ENCODE measurements at places on chromosomes 13 and 19. TPM values are rescaled to one million over a fixed set of nuclear protein-coding genes. Genes with fewer than 3 reads are reported as not detected.
A peak's percentile ranks its signal among the peaks of the same experiment; 100 is the strongest.

GRCh38 chr13:69391756-69392155, 715.9 kb upstream of the ATXN8OS start:
- DNase-seq = no peak

Gene NALCN
- 1.8 TPM for total RNA-seq

DNA sequence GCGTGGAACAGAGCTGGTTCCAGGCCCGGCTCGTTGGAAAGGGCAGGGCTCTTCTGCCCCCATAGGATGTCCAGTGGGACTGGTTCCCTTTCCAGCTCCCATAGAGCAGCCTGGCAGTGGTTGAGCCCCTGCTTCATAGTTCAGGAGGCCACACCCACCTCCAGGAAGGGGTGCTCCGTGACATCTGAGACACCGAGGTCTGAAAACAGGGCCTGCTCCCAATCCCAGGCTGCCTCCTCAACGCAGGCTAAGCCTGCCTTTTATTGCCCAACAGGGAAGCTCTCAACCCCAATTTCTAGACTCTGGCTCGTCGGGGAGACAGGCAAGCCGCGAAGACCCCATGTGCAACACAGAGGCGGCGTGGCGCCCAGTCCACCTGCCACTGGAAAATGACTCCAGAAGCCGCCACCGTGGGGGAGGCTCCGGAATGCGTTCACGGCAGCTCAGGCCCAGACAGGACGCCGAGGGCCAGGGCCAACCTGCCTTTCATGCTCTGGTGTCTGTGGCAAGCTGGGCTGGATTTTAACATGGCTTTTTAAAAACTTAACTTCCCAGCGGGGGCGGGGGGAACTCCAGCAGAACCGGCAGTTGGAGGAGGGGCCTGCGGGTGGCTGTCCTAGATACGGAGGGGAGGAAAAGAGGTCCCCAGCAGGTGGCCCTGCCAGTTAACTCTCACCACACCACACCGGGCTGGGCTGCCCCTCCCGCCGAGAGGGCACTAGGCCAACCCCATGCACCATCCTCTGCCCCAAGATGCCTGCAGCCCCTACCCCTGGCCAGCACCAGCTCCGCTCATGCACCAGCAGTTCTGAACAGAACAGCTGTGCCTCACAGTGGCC, 17.9 kb upstream of the TINCR start:
- DNase-seq = no peak

Gene ZSCAN1
- total RNA-seq = not detected

- DNase-seq = no peak
These were observed 57.6 kb downstream of the COL4A1 start for GRCh38 chr13:110249326-110249725.

- DNase-seq = no peak
These were observed 53.3 kb upstream of the SLITRK1 start for GRCh38 chr13:83935566-83935965.

GRCh38 chr13:37923236-37923635, 53.7 kb upstream of the TRPC4 start:
- no peak for DNase-seq

GRCh38 chr19:48806818-48807589, 3.8 kb downstream of the BCAT2 start:
- DNase-seq = no peak

Gene ONECUT3
- total RNA-seq = not detected

DNA sequence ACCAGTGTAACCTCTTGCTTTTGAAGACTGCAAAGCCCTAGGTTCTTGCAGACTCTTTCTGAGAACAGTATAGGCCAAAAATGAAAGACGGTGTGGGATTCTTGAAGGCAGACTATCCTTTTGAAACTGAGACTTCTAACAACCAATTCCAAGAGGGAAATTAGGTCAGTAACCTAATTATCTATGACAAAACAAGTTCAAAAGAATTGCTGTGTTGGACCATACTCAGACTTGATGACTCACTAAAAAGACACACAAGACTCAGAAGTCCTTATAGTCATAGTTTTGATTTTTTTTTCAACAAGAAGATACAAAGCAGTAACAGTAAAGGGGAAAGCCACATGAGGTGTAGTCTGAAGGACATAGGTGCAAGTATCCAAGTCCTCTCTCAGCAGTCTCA, 624.0 kb upstream of the GPC6 start:
- no peak for DNase-seq

Gene ZNF587
- total RNA-seq = 19.3 TPM

DNA sequence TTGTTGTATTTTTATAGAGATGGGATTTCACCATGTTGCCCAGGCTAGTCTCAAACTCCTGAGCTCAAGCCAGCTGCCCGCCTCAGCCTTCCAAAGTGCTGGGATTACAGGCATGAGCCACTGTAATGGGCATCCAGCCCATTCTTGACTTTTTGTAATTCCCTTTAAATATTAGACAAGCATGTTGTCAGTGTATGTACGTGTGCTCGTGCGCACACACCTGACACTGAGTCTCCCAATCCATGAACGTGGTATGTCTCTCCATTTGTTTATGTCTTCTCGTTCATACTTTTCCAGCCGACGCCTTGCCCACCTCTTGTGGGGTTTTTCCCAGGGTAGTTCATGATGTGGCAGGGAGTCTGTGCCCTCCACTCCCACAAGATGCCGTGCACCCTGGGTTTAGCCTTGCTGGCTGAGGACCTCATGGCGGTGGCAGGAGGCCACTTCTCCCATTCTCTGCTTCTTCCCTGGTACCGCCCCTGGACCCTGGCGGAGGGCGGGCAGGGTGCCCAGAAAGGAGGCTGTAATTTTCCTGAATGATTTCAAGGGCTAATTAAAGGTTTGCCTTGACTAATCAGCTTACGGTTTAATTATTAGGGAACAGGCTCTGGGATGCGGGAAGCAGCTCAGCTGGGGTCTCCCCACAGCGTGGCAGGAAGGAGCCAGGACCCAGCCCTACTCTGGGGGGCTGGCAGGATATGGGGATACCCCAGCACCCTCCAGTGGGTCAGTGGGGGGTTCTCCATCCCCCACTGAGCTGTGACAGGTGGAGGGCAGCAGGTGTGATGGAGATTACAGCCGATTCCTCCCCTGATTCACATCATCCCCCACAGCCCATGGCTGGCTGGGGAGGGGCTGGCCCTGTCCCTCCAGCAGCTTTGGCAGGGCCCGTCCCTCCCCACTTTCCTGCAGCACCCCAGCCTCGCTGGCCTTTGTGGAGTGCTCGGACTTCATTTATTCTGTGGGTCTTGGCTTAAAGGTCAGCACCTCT, 12.9 kb downstream of the PAK4 start:
- DNase-seq = no peak

DNA sequence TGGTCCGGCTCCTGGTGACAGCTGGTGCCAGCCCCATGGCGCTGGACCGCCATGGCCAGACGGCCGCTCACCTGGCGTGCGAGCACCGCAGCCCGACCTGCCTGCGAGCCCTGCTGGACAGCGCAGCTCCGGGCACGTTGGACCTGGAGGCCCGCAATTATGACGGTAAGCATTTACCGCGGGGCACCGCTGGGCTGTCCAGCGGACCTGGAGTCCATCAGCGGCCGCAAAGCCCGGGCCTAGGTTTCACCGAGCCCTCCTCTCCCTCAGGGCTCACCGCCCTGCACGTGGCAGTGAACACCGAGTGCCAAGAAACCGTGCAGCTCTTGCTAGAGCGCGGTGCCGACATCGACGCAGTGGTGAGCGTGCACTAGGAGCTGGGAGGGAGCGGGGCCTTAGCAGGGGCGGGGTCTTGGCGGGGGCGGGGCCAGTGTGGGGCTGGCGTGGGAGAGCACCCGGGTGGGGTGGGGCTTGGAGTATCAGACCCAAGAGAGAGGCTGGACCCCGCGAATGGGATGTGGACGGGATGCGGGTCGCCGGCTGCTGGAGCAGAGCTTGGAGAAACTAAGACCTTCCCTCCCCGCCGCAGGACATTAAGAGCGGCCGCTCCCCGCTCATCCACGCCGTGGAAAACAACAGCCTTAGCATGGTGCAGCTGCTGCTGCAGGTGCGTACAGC, 8.7 kb downstream of the BCL3 start:
- no peak for DNase-seq

DNA sequence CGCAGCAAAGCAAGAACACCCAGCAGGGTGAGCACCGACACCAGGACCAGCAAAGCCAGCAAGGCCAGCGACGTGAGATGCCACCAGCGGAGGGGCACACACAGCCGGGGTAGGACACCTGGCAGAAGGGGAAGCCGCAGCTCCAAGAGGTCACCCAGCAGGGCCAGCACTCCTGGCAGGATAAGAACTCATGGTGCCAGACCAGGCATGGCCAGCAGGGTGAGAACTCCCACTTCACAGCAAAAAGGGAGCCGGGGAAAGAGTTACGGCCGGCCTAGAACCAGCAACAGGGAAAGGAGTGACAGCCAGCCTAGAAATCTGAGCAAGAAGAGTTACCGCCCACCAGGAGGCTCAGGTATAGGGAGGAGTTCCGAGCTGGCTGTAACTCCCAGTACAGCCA, 486 bp downstream of the SRRM5 start:
- DNase-seq = no peak

Gene DCLK1
- total RNA-seq = 3.4 TPM

DNA sequence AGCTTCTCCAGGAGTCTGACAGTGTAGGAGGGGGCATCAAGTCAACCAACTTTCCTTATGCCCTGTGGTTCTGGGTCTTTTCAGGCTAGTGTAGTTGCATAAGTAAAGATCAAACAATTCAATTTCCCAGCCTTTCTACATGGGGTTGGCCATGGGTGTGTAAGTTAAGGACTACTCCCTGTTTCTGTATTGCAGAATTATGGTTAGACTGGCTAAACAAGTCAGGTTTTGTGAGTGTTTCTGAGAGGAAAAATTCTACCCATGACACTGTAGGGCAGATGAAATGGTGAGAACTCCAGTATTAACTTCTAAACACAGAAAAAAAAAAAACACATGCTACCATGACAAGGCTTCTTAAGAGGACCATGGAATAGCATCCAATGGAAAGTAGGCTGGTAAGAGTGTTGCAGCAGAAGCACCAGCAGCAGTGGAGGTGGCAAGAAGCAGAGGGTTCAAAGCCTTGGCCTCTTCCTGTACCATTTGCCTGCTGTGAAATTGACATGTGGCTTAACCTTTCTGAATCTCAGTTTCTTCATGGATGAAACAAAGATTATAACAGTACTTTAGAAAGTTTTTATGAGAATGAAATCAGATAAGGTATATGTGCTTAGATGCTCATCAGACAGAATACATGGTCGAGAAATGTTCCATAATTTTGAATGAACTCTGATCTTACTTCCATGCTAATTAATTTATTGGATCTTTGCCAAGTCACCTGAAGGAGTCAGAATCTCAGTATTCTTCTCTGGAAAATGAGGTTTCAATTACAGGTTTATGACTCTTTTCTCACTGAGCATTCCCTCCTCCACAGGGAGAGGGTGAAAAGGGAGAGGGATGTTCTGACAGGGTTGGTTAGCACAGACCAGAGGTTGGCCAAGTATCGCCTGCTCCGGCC, 11.4 kb upstream of the SCEL start:
- DNase-seq = no peak

Gene LCP1
- 83.1 TPM for total RNA-seq

GRCh38 chr19:54302257-54302656, 10.7 kb downstream of the LILRA5 start:
- no peak for DNase-seq

GRCh38 chr19:40232479-40232878, 6.0 kb upstream of the CCNP start:
- DNase-seq = no peak

DNA sequence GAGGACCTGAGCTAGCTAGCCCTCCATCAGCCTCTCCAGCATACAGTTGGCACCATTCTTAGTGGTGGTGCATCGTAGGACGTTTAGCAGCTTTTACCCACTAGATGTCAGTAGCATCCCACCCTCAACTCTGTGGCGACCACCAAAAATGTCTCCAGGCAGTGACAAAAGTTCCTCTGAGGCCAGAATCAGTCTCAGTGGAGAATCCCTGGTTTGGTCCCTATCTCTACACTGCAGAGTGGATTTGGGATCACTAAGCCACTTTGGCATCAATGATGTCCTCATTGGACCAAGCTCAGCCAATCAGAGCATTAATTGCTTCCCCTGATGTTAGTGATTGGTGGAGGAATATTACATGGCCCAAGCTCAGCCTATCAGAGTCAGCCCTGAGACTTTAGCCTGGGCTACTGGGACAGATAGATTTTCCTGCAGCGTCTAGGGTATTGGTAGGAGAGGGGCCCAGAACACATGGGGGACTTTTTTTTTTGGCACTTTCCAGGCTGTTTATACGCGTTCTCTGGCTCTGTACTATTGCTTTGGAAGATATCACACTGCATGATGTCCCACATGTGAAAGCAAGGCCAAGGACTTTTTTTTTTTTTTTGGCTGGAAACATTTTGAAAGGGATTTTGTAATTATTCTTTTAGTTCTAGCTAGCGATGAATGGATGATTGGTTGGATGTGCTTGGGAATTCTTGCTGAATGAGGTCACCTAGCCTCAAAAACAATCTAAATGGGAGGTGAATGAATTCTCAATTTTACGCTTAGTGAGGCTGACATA, 7.0 kb downstream of the TMEM221 start:
- peak; percentile 41 for DNase-seq
